ENCODE measurements at places on chromosomes 2 and 18.

GRCh38 chr2:109171444-109172334 lies 42.7 kb downstream of the SH3RF3 start:
- no peak for DNase-seq

DNA sequence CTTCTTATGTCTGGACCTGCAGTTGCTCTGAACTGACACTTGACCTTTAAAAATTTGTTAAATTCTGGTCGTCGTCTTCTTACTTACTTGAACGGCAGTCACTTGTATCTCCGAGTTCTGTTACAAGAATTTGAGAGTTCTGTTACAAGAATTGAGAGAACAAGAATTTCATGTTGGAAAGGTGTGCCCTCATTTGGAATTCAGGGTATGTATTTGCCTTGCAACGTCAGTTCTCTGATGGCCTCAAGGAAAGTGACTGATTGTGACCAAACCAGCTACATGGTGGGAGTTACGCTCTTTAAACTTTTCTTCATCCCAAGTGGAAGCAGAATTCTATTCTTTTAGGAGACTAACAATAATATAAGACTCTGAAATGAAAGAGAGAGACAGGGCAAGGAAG lies 320.0 kb upstream of the TRIB2 start:
- DNase-seq = no peak

DNA sequence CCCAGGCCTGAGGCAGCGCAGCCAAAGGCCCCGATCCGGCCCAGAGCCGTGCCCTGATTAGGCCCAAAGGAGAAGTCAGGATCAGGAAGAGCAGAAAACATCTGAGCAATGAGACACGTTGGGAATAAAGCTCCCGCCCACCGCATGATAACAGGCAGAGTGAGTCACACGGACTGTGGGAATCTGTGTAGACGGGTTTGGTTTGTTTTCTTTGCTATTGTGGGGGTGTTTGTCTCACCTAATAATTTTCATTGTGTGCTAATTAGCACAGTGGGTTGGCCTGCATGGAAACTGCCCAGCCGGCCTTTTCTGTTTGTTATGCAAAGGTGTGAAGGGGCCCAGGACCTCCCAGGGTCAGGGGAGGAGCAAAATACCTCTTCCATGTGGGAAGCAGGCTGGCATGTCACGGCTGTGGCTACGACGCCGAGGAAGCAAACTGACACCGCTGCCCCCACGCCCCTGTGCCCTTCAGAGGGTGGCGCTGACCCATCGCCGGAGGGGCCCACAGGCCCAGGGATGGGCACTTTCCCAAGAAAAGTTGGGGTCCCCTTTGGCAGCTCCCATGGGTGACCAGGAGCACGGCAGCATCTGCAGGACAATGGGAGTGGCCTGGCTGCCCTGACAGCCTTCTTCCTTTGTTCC lies 68.4 kb upstream of the CTDP1 start:
- DNase-seq = peak; percentile 5

DNA sequence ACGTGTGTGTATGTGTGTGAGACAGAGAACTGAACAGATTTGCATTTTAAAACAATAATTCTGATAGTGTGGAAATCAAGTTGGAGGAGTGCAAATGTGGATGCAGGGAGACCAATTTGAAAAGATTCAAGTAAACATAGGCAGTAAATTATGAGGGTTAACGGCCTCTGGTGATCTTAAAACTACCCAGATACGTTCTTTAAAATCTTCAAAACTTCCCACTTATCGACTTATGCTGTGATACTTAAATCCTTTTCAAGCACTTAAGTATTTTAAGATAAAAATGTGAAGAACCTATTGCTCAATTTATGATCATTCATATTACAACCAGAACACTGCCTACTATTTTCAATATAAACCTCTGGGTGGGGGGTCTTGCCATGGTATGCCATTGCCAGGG lies 37.7 kb upstream of the CDC42EP3 start:
- no peak for DNase-seq

DNA sequence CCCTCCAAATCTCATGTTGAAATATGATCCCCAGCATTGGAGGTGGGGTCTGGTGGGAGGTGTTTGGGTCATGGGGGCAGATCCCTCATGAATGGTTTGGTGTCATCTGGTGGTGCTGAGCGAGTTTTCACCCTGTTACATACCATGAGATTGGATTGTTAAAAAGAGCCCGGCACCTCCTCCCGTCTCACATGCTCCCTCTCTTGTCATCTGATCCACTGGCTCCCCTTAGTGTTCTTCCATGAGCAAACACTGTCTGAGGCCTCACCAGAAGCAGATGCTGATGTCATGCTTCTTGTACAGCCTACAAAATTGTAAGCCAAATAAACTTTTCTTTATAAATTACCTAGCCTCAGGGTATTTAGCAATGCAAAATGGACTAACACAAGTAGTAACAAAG lies 405.0 kb upstream of the SLC39A10 start:
- peak; percentile 15 for DNase-seq

- DNase-seq = no peak
Measured at GRCh38 chr2:227789803-227790202, 23.8 kb upstream of the CCL20 start.

- no peak for DNase-seq
Measured at GRCh38 chr2:158181171-158181570, 79.5 kb downstream of the UPP2 start.

GRCh38 chr2:64617631-64618151 lies 36.0 kb downstream of the SERTAD2 start:
- peak; percentile 40 for DNase-seq

- no peak for DNase-seq
Measured at GRCh38 chr2:205593891-205594290, 88.4 kb upstream of the NRP2 start.

GRCh38 chr18:50395093-50395492 lies 20.2 kb downstream of the SKA1 start:
- DNase-seq = no peak

GRCh38 chr2:23988371-23988770 lies 21.5 kb upstream of the MFSD2B start:
- DNase-seq = no peak

- DNase-seq = peak; percentile 46
Measured at GRCh38 chr18:58863539-58864145, 1.0 kb upstream of the ZNF532 start.

DNA sequence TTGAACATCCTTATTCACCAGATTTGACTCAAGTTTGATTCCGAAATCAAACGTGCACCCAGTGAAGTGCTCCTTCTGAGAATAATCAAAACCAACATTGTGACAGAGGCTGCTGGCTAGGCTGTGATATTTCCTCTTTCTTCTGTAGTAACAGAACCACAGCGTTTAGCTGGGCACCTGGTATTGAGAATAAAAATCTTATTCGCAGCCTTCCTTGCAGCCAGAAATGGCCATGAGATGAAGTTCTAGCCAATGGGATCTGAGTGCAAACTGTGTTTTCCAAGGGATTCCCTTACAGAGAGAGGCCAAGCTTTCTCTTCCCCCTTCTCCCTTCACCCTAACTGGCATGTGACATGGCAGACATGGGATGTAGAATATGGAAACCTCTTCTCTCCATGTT lies 51.7 kb downstream of the TMEM163 start:
- no peak for DNase-seq

GRCh38 chr2:236240228-236240990 lies 23.8 kb downstream of the ASB18 start:
- DNase-seq = no peak

GRCh38 chr2:200128296-200128695 lies 172.9 kb downstream of the MAIP1 start:
- DNase-seq = no peak

- no peak for DNase-seq
Measured at GRCh38 chr2:54569745-54570301, 113.7 kb downstream of the SPTBN1 start.

GRCh38 chr2:127004893-127005600 lies 101.9 kb downstream of the BIN1 start:
- DNase-seq = peak; percentile 21

GRCh38 chr2:217852555-217853211 lies 150.1 kb downstream of the TNS1 start:
- no peak for DNase-seq

DNA sequence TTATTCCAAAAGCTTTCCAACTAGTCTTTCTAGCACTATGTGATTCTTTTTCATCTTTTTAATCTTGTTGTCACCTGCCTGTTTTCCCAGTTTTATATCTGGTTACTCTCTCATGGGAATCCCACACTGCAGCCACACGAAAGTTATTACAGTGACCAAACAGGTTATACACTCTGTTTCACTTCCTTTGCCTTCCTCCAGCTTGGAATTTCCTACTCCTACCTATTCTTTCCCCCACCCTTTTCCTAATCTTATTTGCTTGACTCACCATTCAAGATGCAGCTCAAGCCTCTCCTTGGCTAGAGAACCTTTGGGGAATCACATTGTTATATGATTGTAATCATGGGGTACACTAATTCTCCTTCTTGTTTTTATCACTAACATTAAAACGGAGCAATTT lies 13.4 kb upstream of the TLK1 start:
- no peak for DNase-seq

GRCh38 chr2:28588292-28588670 lies 92.4 kb downstream of the PLB1 start:
- no peak for DNase-seq

DNA sequence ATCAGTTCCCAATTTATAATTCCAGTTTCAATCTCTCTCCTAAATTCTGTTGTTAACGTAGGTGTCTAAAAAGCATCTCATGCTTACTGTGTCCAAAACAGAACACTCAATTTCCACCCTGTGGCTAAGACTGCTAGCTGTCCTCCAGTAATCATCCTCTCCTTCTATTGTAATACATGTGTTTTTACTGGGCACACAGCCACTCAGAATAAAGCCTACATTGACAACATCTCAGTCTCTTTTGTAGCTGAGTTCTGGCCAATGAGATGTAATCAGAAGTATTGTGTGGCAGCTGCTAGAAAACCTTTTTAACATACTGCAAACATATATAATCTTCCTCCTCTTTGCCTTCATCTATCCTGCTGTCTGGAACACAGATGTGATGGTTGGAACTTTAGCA lies 29.4 kb upstream of the TSPYL6 start:
- no peak for DNase-seq

DNA sequence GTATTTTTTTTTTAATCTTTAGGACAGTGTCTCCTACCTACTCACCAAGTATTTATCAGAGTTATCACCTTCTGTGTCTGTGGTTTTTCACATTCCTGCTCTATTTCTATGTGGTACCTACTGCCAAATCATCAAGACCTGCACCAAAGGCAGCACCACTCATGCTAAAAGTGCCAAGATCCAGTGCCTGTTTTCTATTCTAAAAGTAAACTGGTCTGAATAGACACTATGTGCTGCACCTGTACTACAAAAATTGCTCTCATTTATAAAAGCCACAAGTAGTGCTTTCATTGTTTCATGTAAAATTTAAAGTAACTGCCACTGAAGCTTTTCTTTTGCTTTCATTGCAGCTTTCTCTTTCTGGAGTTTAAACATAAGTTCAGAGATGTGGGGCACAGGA lies 103.9 kb upstream of the GULP1 start:
- no peak for DNase-seq

- DNase-seq = no peak
Measured at GRCh38 chr2:223846515-223846914, 9.1 kb upstream of the AP1S3 start.

GRCh38 chr2:147464737-147465357 lies 380.0 kb upstream of the ACVR2A start:
- DNase-seq = no peak

GRCh38 chr2:137969418-137969765 lies 5.1 kb downstream of the HNMT start:
- no peak for DNase-seq

GRCh38 chr2:105597806-105598803 lies 146.6 kb upstream of the NCK2 start:
- DNase-seq = peak; percentile 83

- no peak for DNase-seq
Measured at GRCh38 chr2:138078153-138078552, 113.9 kb downstream of the HNMT start.

GRCh38 chr2:157444641-157445040 lies 752 bp upstream of the CYTIP start:
- DNase-seq = no peak

Measured in WERI-Rb-1 (cell line).